ENCODE measurements at places on chromosomes 2 and 18. TPM values are rescaled to one million over a fixed set of nuclear protein-coding genes. Genes with fewer than 3 reads are reported as not detected.

- no peaks in the 10 kb centered on the region for H3K36me3 ChIP-seq
- peaks cover 11% of the 10 kb centered on the region for H3K27me3 ChIP-seq
- DNase-seq = no peak
Measured at GRCh38 chr18:37299471-37300304, 265.9 kb downstream of the CELF4 start.

DNA sequence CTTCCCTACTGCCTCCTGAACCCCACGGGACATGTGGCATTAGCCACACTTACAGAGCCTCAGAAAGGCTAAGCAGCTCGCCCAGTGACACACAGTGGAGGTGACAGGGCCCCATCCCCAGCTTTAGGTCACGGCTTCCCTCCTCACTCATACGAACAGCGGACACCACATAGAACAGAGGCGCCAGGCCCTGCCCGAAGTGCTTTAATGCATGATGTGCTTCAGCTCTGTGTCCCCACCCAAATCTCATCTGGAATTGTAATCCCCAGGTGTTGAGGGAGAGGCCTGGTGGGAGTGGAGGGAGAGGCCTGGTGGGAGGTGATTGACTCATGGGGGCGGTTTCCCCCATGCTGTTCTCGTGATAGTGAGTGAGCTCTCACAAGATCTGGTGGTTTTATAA is 135.3 kb downstream of the PTGR3 start:
- no peak for DNase-seq
- peaks cover 13% of the 10 kb centered on the region for H3K27me3 ChIP-seq
- peak overlapping the region; percentile 19 for H3K4me3 ChIP-seq
- H3K36me3 ChIP-seq = peaks cover 11% of the 10 kb centered on the region

- no peaks in the 10 kb centered on the region for H3K36me3 ChIP-seq
- no peak for DNase-seq
- H3K27ac ChIP-seq = no peak overlapping the region
- peaks cover 2% of the 10 kb centered on the region for H3K4me1 ChIP-seq
- no peak overlapping the region for H3K4me3 ChIP-seq
Measured at GRCh38 chr2:28991460-28991859, 10.4 kb downstream of the TOGARAM2 start.

DNA sequence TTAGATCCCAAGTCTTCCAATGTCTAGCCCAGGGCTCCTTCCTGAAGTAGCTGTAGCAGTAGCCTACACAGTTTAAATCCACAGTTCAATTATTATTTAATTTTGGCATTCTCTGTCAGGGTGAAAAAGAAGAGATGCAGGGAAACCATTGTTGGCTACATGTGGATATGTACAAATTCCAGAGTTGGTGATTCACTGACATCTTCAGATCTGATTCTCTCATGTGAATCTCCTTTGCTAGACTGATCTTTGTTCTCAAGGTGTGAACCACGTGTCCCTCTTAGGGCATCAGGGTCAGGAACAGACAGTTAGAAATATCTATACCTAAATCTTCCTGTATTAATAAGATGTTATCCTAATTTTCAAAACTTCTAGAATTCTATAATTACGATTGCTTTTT is 36.7 kb downstream of the ADCYAP1 start:
- no peaks in the 10 kb centered on the region for H3K27me3 ChIP-seq
- no peak overlapping the region for H3K4me3 ChIP-seq
- no peak for DNase-seq
- no peak overlapping the region for H3K27ac ChIP-seq
- no peaks in the 10 kb centered on the region for H3K36me3 ChIP-seq

- no peak for DNase-seq
- H3K27ac ChIP-seq = no peak overlapping the region
- no peaks in the 10 kb centered on the region for H3K4me1 ChIP-seq
- H3K4me3 ChIP-seq = no peak overlapping the region
- no peaks in the 10 kb centered on the region for H3K36me3 ChIP-seq
Measured at GRCh38 chr2:163200741-163201140, 362.2 kb upstream of the KCNH7 start.

DNA sequence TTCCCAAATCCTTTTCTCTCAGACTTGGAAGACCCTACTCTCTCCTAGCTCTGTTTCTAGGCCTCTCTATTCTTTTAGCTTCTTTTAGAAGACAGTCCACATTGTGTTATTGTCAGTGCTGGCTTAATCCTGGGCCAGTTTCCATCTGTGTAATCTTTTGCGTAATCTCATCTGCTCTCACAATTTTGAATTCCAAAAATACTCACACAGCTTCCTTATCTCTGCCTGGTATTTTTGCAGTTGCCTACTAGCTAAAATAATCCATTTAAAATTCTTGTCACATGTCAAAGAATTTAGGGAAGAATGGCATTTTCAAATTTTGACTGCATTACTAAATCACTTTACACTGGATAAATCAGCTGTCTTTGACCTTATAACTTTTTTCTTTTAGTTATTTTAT is 200.6 kb upstream of the MEX3C start:
- H3K4me3 ChIP-seq = no peak overlapping the region
- no peaks in the 10 kb centered on the region for H3K4me1 ChIP-seq
- H3K27me3 ChIP-seq = no peaks in the 10 kb centered on the region

- H3K27me3 ChIP-seq = peaks cover 9% of the 10 kb centered on the region
- H3K4me3 ChIP-seq = no peak overlapping the region
- peaks cover 2% of the 10 kb centered on the region for H3K4me1 ChIP-seq
- no peaks in the 10 kb centered on the region for H3K36me3 ChIP-seq
Measured at GRCh38 chr2:28435814-28436351, 43.2 kb downstream of the FOSL2 start.

DNA sequence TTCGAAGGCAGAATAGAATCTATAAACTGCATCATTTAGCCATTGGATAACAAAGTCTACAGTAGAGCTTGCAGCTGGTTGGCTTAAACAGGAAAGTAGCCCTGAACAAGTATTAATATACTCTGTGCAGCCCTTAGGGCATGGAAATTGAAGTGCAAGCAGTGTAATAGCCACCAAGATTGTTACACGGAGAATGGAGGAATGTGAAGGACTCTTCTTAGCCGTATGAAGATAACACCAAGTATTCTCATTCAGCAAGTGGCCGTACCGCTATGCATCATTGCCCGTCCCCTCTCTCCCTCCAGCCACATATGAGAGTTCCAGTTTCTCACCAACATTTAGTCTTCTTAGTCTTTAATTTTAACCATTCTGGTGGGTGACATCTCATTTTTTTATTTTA is 40.5 kb downstream of the ANKRD12 start:
- H3K27me3 ChIP-seq = no peaks in the 10 kb centered on the region
- no peak for DNase-seq
- H3K4me1 ChIP-seq = peaks cover 3% of the 10 kb centered on the region
- no peak overlapping the region for H3K27ac ChIP-seq

GRCh38 chr2:96159084-96159830 is 14.0 kb upstream of the DUSP2 start:
- H3K27me3 ChIP-seq = peaks cover 8% of the 10 kb centered on the region

DNA sequence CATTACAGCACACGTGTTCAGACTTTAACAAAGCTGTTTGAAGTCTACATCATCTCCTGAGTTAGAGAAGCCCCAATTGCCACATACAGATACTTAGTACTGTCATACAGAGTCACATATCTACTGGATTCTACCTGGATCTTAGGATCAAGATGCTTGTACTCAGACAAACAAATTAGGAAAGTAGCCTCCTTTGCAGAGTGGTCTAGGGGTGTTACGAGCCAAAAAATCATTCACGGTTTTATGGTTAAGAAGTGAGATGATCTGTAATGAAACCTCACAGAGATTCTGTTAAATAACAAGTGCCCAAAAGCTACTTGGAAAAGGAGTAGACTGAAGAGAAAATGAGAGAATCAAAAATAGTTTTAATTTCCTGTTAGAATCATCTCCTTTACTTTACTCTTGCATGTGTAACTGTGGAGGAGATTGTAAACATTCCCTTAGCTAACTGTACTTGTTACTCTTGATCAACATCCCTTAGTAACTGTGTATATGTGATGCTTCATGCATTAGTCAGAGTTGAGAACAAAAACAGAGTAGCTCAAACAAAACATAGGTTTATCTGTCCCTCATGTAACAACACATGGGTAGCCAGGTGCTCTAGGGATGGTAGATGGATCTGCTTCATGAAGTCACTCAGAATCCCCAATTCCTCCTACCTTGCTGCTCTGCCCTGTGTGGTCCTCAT is 16.4 kb upstream of the IL1RL1 start:
- no peak for DNase-seq
- H3K36me3 ChIP-seq = no peaks in the 10 kb centered on the region

- H3K4me1 ChIP-seq = no peaks in the 10 kb centered on the region
- no peak overlapping the region for H3K4me3 ChIP-seq
- no peaks in the 10 kb centered on the region for H3K36me3 ChIP-seq
- H3K27ac ChIP-seq = no peak overlapping the region
Measured at GRCh38 chr2:172169611-172170010, 66.9 kb upstream of the DLX2 start.

DNA sequence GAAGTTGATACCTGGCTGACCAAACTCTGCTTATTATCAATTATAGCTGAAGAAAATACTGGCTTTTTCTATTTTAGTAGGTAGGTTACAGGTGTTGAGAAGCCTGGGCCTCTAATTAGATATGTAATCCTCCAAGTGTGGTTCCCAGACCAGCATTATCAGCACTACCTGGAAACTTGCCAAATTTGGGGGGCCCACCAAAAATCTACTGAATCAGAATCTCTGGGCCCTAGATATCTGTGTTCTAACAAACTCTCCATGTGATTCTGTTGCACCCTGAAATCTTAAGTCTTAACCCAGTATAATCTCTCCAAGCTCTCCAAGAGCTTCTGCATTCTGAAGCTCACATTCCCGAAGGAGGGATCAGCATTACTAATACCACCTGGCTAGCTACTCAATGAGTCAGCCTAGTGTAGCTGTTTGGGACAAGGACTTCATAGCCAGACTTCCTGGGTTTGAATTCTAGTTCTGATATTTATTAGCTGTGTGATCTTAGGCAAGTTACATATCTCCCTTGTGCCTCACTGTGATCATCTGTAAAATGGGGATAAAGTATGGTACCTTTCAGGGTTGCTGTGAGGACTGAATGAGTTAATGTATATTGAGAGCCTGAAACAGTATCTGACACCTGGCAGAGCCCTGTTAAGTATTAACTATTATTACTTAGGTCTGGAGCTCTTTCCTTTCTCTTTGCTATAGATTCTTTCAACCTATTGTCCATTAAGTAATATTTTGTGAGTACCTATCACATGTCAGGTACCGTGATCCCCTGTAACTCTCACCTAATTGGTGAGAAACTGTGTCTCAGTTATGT is 94.1 kb upstream of the CD302 start:
- no peak overlapping the region for H3K27ac ChIP-seq
- no peak for DNase-seq
- H3K4me3 ChIP-seq = no peak overlapping the region
- peaks cover 5% of the 10 kb centered on the region for H3K4me1 ChIP-seq

DNA sequence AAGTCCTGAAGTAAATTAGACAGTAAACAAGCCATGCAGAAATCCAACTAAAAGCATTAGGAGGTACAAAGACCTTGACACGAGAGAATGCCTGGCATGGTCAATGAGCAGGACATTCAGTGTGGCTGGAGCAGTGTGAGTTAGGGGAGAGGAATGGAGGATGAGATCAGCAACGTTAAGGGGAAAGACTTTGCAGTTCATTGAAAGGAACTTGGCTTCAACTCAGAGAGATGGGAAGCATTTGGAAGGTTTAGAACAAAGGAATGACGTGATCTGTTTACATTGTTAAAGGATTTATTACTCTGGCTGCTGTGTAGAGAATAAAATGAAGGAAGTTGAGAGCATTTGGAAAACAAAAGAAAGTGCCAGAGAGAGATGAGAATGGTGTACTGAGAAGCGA is 621.3 kb downstream of the XIRP2 start:
- H3K27ac ChIP-seq = peak overlapping the region; percentile 97
- DNase-seq = peak; percentile 5
- peak overlapping the region; percentile 5 for H3K4me3 ChIP-seq
- no peaks in the 10 kb centered on the region for H3K36me3 ChIP-seq

- H3K4me3 ChIP-seq = no peak overlapping the region
- no peaks in the 10 kb centered on the region for H3K27me3 ChIP-seq
- no peak overlapping the region for H3K27ac ChIP-seq
- no peaks in the 10 kb centered on the region for H3K36me3 ChIP-seq
- peaks cover 11% of the 10 kb centered on the region for H3K4me1 ChIP-seq
Measured at GRCh38 chr2:186537019-186537418, 51.0 kb downstream of the ZC3H15 start.

GRCh38 chr18:40897884-40898283 is 1057.2 kb upstream of the PIK3C3 start:
- no peak overlapping the region for H3K27ac ChIP-seq
- H3K4me1 ChIP-seq = peaks cover 5% of the 10 kb centered on the region
- no peak overlapping the region for H3K4me3 ChIP-seq
- no peaks in the 10 kb centered on the region for H3K36me3 ChIP-seq

- DNase-seq = no peak
- no peak overlapping the region for H3K4me3 ChIP-seq
Measured at GRCh38 chr2:189306525-189306924, 127.0 kb upstream of the COL5A2 start.

- peaks cover 15% of the 10 kb centered on the region for H3K4me1 ChIP-seq
- H3K36me3 ChIP-seq = no peaks in the 10 kb centered on the region
- no peak overlapping the region for H3K4me3 ChIP-seq
- H3K27me3 ChIP-seq = no peaks in the 10 kb centered on the region
- DNase-seq = peak; percentile 6
Measured at GRCh38 chr2:159996792-159997546, 65.4 kb downstream of the PLA2R1 start.

- H3K36me3 ChIP-seq = no peaks in the 10 kb centered on the region
- H3K27ac ChIP-seq = no peak overlapping the region
- H3K4me3 ChIP-seq = no peak overlapping the region
- DNase-seq = no peak
- H3K27me3 ChIP-seq = no peaks in the 10 kb centered on the region
Measured at GRCh38 chr18:6057604-6058003, 162.3 kb upstream of the TMEM200C start.

- H3K4me1 ChIP-seq = peaks cover 24% of the 10 kb centered on the region
- H3K27me3 ChIP-seq = no peaks in the 10 kb centered on the region
- DNase-seq = peak; percentile 63
- H3K27ac ChIP-seq = peak overlapping the region; percentile 80
- no peaks in the 10 kb centered on the region for H3K36me3 ChIP-seq
Measured at GRCh38 chr18:55781481-55781957, 193.5 kb upstream of the TCF4 start.

DNA sequence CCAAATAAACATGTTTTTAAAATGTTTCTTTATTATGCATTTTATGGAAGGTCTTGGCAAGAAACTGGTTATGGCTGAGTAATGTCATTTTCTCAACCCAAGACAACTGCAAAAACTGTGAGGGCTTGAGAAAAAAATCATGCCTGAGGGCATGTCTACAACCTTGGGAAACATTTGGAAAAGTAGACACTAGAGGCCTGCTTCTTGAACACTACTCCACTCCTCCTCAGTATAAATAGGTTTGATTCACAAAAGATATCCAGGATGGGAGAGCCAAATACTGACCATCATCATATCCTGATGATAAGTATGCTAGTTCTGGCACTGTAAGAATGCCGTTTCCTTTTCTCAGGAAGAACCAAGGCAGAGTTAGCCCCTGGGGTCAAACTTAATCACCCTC is 71.1 kb downstream of the OSR1 start:
- no peak overlapping the region for H3K27ac ChIP-seq
- no peak overlapping the region for H3K4me3 ChIP-seq
- no peaks in the 10 kb centered on the region for H3K4me1 ChIP-seq
- H3K36me3 ChIP-seq = no peaks in the 10 kb centered on the region
- no peaks in the 10 kb centered on the region for H3K27me3 ChIP-seq

The POMC gene
- 0.64 TPM for total RNA-seq

The EML6 gene
- total RNA-seq = 0.90 TPM

The RNF103 gene
- 31.9 TPM for total RNA-seq

The AKAIN1 gene
- total RNA-seq = not detected

The ZNF396 gene
- 0.92 TPM for total RNA-seq

The TMEFF2 gene
- total RNA-seq = 0.10 TPM

The LYPD6 gene
- 3.5 TPM for total RNA-seq

The SP110 gene
- total RNA-seq = 5.3 TPM

The RBBP8 gene
- 27.0 TPM for total RNA-seq

The ARHGAP25 gene
- total RNA-seq = 4.6 TPM

Measured in endothelial cell (in vitro differentiated cells).